ENCODE measurements at places on chromosomes 16 and 17.

DNA sequence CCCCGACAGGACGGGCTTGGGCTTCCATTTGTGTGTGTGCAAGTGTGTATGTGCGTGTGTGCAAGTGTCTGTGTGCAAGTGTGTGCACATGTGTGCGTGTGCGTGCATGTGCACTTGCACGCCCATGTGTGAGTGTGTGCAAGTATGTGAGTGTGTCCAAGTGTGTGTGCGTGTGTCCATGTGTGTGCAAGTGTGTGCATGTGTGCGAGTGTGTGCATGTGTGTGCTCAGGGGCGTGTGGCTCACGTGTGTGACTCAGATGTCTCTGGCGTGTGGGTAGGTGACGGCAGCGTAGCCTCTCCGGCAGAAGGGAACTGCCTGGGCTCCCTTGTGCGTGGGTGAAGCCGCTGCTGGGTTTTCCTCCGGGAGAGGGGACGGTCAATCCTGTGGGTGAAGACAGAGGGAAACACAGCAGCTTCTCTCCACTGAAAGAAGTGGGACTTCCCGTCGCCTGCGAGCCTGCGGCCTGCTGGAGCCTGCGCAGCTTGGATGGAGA, 23.1 kb upstream of the ITGAX start:
- H3K27ac ChIP-seq = peak overlapping the region; percentile 52
- peak overlapping the region; percentile 81 for H3K4me3 ChIP-seq
- peaks cover 2% of the 10 kb centered on the region for H3K27me3 ChIP-seq
- peaks cover 29% of the 10 kb centered on the region for H3K4me1 ChIP-seq
- H3K36me3 ChIP-seq = peaks cover 19% of the 10 kb centered on the region

- H3K36me3 ChIP-seq = peaks cover 2% of the 10 kb centered on the region
- no peaks in the 10 kb centered on the region for H3K27me3 ChIP-seq
- no peak for DNase-seq
- H3K4me1 ChIP-seq = no peaks in the 10 kb centered on the region
These were observed 480.6 kb downstream of the TMEM114 start for GRCh38 chr16:8109510-8110369.

- H3K27ac ChIP-seq = no peak overlapping the region
- peaks cover 5% of the 10 kb centered on the region for H3K27me3 ChIP-seq
- H3K4me3 ChIP-seq = no peak overlapping the region
- peaks cover under 1% of the 10 kb centered on the region for H3K36me3 ChIP-seq
These were observed 185.0 kb upstream of the ZNF469 start for GRCh38 chr16:88197481-88198456.

DNA sequence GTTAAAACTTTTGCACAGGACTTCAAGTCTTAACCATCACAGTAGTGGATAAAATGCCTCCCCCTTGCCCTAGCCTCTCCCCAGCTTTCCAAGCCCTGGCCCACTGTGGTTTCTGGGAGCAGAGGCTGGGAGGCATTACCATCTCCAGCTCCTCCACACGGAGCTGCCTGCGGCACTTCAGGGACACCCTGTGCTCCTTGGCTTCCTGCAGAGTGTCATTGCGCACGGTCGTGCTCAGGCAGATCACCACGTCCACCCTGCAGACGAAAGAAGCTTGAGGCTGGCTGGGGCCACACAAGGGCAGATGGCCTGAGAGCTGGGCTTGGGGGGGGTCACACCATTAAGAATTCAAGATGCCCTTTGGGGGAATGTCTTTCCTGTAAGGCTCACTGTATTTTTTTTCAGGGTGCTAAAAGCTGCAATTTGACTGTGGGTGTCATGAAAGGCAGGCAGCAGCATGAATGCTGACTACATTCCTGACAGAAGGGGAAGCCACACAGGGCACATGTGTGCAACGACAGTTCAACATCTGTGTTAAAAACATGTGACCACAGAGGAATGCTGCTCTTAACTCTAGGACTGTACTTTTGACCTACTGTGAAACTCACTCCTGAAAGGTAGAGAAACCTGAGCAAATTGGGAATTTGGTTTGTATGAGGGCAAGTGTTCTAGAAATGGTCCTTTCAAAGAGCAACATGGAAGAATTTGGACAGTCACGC, 47.7 kb upstream of the CLEC18B start:
- no peak overlapping the region for H3K4me3 ChIP-seq
- no peak overlapping the region for H3K27ac ChIP-seq
- no peak for DNase-seq
- peaks cover 12% of the 10 kb centered on the region for H3K4me1 ChIP-seq
- peaks cover 41% of the 10 kb centered on the region for H3K36me3 ChIP-seq

DNA sequence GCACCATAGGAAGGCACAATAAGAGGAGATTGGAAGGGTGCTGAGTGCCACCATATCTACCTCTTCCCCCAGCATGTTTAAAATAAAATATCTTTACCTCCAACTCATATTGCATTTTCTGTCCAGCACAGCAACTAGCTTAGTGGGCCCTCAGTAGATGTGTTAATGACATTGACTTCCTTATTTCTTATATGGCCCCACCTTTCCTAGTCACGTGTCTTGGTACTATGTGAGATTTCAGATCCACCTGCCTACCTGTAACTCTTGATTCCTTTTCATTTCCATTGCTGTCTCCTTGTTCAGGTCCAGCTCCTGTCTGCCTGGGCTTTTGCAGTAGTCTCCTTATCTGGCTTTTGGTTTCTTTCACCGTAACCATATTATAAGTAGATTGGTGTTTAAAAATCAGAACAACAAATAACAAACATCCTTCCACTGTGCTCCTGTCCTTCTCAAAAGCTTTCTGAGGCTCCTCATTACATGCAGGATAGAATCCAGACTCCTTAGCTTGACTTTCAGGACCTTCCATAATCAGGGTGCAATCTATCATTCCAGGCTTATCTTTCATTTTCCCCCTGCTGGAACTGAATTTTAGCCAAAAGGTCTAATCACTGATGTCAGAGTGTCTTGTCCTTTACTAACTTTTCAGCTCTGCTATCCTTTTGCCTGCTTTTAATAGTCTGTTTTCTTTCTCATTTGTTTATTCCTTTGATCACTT, 71.3 kb downstream of the FTO start:
- no peak overlapping the region for H3K4me3 ChIP-seq
- no peak overlapping the region for H3K27ac ChIP-seq
- no peak for DNase-seq
- H3K36me3 ChIP-seq = no peaks in the 10 kb centered on the region

DNA sequence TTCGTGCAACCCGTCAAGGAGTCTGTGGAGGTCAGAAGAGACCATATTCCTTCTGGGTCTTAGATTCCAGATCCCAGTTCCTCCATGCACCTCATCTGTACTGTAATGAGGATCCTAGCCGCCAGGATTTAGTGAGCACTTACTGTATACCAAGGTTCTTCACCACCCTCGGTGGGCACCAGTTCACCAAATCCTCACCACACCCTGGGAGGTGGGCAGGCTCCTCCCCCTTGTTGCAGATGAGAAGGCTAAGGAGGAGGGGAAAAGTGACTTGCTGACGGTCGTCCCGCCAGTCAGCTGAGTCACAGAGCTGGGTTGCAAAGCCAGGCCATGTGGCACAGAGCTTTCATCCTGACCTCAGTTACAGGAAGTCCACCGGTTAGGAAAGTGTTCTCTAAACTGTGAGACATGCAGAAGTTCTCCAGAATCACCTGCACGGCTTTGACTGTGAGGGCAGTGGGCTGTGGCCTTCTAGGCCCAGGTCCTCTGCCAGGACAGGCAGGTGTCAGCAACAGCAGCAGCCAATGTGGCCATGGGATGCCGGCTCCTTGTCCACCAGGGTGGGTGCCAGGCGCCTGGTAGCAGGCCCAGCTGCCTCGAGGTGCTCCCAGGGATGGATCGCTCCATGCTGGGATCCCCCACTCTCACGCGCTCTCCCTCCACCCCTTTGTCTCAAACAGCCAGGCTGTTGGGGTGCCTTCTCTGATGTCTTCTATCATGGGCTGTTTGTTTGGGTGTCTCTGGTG, 240.3 kb upstream of the GSE1 start:
- no peaks in the 10 kb centered on the region for H3K36me3 ChIP-seq
- no peak overlapping the region for H3K27ac ChIP-seq

DNA sequence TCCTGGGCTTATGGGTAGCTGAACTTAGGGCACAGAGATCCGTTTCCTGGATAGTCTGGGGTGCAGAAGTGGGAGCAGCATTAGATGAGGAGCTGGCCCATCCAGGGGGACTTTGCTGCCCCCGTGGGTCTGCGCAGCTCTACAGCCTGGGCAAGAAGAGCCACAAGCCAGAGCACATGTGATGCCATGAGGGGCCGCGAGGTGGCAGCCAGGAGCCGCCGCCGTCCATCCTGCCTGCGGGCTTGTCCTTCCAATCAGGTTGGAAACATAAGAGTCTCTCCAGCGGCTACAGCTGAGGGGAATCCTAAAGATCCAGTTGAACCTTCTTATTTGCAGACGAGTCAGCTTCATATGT, 21.9 kb downstream of the C1QTNF1 start:
- peaks cover 13% of the 10 kb centered on the region for H3K4me1 ChIP-seq
- H3K27me3 ChIP-seq = peaks cover 29% of the 10 kb centered on the region
- H3K36me3 ChIP-seq = no peaks in the 10 kb centered on the region
- no peak overlapping the region for H3K27ac ChIP-seq

DNA sequence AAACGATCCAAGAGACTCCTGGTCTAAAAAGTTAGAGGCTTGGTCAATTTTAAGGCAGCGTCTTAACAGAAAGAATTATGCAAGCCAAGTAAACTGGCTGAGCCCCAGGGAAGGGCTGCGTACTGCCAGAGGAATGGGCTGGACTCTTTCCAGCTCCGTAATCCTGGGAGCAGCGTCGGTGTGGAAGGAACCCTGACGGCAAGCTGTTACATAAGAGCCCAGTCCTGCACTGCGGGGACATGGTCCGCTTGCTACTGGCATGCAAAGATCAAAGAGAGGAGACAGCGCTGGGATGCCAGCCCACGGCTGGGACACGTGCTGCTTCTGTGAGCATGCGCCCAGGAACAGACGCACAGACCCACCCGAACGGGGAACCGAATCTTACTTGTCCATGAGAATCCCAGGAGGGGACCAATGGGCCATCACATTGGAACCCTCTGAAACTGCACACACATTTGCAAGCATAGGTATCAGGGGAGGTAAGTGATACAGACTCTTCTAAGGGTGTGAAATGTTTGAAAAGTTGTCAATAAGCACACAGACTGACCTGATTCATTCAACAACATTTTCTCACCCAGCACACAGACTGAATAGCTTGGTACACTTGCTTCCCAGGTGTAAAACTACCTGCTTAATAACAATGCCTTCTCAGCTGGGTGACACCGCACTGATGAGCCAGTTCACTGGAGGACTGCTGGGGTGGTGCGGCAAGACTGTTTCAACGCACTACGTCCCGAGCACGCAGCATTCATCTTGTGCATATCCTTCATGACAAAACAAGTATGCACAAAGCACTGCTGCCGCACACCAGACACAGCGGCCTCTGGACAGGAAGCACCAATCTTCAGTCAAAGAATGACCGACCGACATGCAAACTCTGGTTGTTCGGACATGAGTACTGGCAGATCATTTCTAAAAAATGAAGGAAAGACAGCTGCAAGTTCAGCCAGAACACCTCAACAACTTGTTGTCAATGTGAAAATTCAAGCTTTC, 94.9 kb downstream of the ANKRD11 start:
- H3K27me3 ChIP-seq = no peaks in the 10 kb centered on the region
- DNase-seq = no peak
- no peak overlapping the region for H3K27ac ChIP-seq

- DNase-seq = peak; percentile 98
- no peaks in the 10 kb centered on the region for H3K27me3 ChIP-seq
- peaks cover 7% of the 10 kb centered on the region for H3K4me1 ChIP-seq
- no peaks in the 10 kb centered on the region for H3K36me3 ChIP-seq
- H3K27ac ChIP-seq = no peak overlapping the region
These were observed 64.4 kb upstream of the DNAJA2 start for GRCh38 chr16:47037746-47038458.

GRCh38 chr17:59696682-59697277, 10.4 kb downstream of the PTRH2 start:
- peaks cover 27% of the 10 kb centered on the region for H3K4me1 ChIP-seq
- H3K4me3 ChIP-seq = no peak overlapping the region
- no peak for DNase-seq
- peaks cover 21% of the 10 kb centered on the region for H3K36me3 ChIP-seq
- peak overlapping the region; percentile 77 for H3K27ac ChIP-seq

- no peak for DNase-seq
- H3K36me3 ChIP-seq = no peaks in the 10 kb centered on the region
- H3K4me1 ChIP-seq = peaks cover 4% of the 10 kb centered on the region
- peaks cover 3% of the 10 kb centered on the region for H3K27me3 ChIP-seq
These were observed 271.7 kb upstream of the PSMD7 start for GRCh38 chr16:74024953-74025352.

DNA sequence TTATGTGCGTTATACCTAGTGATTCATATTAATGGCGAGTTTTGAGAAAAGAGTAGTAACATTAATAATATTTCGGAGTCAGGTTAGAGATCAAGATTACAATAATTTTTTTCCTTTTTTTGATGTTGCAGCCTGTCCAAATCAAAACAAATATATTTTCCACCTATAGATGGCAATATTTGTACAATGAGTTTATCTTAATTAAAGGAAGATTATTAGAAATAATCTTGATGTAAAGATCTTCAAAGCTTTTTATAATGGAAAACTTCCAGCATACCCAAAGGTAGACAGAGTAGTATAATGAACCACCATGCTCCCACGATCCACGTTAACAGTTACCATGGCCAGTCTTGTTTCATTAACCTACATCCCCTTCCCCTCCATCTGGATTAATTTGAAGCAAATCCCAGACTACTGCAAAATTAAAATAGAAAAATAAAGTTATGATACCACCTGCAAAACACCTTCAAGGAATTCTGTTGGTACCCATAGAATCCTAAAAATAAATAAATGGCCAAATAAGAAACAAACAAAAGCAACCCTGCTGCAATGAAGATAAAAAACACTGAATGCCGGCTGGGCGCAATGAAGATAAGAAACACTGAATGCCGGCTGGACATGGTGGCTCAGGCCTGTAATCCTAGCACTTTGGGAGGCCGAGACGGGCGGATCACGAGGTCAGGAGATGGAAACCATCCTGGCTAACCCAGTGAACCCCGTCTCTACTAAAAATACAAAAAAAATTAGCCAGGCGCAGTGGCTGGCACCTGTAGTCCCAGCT, 46.5 kb upstream of the GINS3 start:
- no peak for DNase-seq
- H3K36me3 ChIP-seq = no peaks in the 10 kb centered on the region
- no peak overlapping the region for H3K27ac ChIP-seq
- H3K4me3 ChIP-seq = no peak overlapping the region

- DNase-seq = no peak
- H3K27ac ChIP-seq = peak overlapping the region; percentile 69
- no peaks in the 10 kb centered on the region for H3K27me3 ChIP-seq
- H3K4me1 ChIP-seq = peaks cover 69% of the 10 kb centered on the region
- peaks cover 27% of the 10 kb centered on the region for H3K36me3 ChIP-seq
These were observed 91.4 kb upstream of the CORO6 start for GRCh38 chr17:29714146-29714545.

DNA sequence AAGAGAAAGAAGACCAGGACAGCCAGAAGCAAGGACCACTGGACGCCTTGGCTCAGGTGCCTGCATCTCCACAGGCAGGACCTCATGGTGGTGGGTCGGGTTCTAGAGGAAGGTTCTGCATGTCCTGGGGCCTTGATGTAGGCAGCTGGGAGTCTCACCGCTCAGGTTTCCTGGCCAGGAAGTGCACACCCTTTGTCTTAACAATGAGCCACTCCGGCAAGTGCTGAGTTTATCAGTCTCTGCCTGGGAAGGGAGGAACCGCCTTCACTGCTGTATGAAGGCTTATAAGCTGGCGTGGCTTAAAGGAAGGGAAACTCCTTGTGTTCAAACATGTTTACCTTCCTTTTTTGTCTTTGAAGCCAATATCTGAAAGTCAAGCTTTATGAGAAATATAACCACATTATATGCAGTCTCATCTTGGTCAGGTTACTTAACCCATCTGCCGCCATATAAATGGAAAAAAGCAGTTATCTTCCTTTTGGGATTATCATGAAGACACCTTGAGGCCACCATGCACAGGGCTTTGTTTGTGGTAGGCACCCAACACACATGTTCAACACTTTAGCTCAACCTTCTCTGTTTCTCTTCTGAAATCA, at the start of gene ST6GALNAC1:
ST6GALNAC1 (minus strand) TSS at position 205 of the 596 bp plus-strand sequence; CDS start at position 86, 119 bp downstream.
- no peak within 1 kb of the TSS for H3K4me3 ChIP-seq
- H3K27ac ChIP-seq = no peak within 1 kb of the TSS
- no peaks in the 10 kb centered on the region for H3K4me1 ChIP-seq
- H3K36me3 ChIP-seq = no peaks in the 10 kb centered on the region
- DNase-seq = no peak

Measured in memory B cell (primary cell).